Hindlimb muscle (tissue), 1 donor: ENCODE measurements at places on chromosomes 4 and X.

GRCh38 chrX:132751063-132751690, 207.3 kb downstream of the HS6ST2 start:
- peak; percentile 44 for DNase-seq

- DNase-seq: no peak
Measured at GRCh38 chr4:79255793-79256192, 70.1 kb downstream of the NAA11 start.

- no peak for DNase-seq
Measured at GRCh38 chr4:188624370-188624769, 485.1 kb downstream of the TRIML1 start.

- DNase-seq: no peak
Measured at GRCh38 chr4:104870495-104871233, 276.0 kb upstream of the TET2 start.

DNA sequence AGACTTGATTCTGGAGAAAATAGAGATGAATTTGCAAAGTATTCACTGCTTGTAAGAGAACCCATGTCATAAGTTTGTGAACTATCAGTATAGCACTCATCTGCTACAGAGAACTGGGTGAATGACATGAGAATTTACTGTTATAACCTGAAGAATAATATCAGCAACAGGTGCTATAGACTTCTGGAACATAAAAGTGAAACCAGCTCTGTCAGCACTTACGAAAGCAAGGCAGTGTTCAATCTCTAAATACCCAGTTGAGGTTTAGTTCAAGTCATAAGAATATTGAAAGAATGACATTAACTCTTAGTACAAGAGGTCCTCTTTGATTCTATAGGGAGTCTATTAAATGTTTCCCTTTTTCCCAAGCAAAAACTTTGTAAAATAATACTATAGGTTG, 232.9 kb upstream of the ANKRD50 start:
- no peak for DNase-seq

GRCh38 chrX:133417364-133417763, 2.1 kb upstream of the GPC4 start:
- DNase-seq: no peak

GRCh38 chrX:102129473-102129872, 4.0 kb downstream of the TCEAL2 start:
- no peak for DNase-seq

DNA sequence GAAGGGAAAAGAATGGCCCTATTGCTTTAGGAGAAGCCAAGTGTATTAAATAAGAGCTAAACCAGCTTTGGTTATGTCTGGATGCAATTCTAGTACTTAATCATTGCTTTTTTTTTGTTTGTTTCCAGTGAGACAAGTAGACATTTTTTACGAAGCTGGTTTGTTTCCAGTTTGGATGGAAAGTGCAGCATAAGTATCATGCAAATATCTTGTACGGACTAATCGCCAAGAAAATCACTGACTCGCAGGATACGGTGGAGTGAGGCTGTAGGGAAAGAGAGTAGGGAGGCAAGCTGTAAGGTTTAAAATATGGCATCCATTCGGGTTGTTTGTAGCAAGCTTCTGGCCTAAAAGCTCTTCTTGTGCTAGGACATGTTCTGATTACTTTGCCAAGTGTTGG, 64.8 kb downstream of the HPGD start:
- peak; percentile 69 for DNase-seq

DNA sequence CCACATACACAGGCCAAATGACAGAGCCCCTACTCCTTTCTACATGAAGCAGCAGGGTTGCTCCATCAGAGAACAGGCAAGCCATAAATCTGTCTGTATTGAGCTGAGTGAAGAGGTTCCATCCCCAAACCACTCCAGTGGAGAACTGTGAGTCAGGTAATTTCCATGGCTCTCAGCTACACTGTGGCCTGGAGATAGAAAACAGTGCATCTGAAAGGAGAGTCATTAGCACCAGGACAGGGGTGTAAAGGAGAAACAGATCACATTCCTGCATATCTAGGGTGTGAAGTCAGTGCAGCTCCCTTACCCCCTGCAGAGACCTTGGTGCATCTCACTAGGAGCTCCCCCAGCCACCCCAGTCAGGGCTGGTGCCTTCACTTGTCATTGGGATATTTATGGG, 314.7 kb downstream of the CHIC1 start:
- DNase-seq: no peak

- DNase-seq: peak; percentile 3
Measured at GRCh38 chrX:16654093-16654492, 4.1 kb downstream of the S100G start.

DNA sequence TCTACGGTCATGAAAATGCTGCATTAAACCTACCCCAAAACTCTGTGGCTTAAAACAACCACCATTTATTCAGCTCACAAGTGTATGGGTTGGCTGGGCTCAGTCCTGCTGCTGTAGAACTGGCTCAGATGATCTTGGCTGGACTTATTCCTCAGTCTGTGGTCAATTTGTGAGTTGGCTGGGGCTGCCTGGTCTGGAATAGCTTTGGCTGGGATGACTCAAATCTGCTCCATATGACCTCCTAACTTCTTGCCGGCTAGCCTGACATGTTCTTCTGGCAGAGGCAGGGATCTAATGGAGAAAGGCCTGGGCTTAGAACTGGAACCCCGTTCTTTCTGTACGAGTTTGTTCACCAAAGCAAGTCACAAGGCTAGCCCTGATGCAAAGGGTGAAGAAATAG, 71.7 kb downstream of the CFAP299 start:
- DNase-seq: peak; percentile 70

- DNase-seq: no peak
Measured at GRCh38 chr4:133081246-133081645, 67.8 kb upstream of the PCDH10 start.

GRCh38 chr4:137602436-137602835, 70.1 kb upstream of the PCDH18 start:
- peak; percentile 30 for DNase-seq

- no peak for DNase-seq
Measured at GRCh38 chrX:46635186-46635585, 61.6 kb downstream of the CHST7 start.

DNA sequence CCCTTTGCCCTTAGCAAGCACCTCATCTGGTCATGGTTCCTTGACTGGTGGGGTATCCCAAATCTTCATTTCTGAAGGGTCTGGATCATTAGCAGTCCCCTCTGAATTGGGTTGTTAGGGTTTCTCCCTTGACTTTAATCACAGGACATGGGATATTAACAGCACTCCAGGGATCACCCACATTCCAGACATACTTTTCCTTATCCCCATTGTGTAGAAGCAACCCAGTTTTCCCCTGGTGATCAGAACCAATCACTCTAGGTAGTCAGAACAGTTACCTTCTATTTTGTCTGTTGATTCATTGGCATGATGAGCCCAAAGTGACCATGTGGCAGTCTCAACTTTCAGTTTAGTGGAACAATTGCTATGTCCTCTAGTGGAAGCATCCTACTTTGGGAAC, 29.1 kb upstream of the GRSF1 start:
- DNase-seq: no peak

DNA sequence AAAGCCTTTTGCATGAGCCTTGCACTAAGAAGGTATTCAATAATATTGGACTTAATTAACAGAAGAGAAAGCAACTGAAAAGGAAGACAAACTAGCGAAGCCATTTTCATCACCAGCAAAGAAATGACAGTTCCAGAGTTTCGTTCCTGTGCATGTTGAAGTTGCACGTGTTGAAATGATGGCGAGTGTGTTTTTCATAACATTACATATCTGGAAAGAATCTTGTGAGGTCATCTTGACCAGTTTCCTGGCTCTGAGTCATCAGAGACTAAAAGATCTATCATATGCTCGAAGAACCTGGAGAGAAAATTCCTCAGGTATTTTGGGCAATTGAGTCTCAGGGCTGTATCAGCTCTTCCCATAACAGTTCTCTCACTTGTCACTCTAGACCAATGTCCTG, 106.2 kb upstream of the MAML3 start:
- DNase-seq: no peak

GRCh38 chrX:45508454-45508853, 307.8 kb upstream of the DIPK2B start:
- DNase-seq: no peak

- DNase-seq: no peak
Measured at GRCh38 chr4:10129196-10130177, 12.9 kb upstream of the WDR1 start.

GRCh38 chrX:41406201-41406600, 40.9 kb upstream of the NYX start:
- DNase-seq: no peak

DNA sequence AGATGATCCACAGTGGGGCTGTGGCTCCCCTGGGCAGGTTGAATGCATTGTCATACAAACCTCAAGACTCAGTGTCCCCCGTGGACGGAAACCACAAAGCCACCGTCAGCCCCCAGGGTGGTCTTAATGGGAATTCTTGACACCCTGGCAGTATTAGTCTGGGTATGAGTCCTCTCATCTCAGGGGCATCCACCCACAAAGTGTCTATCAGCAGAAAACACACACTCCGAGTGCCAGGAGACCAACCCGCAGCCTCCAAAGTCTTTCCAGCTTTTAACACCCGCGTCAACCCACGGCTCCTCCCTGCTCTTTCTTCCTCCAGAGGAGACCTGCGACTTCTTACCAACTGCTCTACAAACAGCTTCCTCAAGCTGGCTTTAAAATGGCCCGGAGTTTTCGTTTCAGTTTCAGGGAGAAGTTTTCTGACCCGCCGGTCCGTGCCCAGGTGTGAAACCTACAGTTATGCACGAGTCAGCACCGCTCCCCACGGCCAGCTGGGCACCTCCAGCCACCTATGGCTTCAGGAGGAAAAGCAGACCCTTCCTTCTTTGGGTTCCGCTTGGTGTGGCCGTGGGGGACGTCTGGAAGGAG, 14.4 kb upstream of the ASMTL start:
- DNase-seq: no peak

DNA sequence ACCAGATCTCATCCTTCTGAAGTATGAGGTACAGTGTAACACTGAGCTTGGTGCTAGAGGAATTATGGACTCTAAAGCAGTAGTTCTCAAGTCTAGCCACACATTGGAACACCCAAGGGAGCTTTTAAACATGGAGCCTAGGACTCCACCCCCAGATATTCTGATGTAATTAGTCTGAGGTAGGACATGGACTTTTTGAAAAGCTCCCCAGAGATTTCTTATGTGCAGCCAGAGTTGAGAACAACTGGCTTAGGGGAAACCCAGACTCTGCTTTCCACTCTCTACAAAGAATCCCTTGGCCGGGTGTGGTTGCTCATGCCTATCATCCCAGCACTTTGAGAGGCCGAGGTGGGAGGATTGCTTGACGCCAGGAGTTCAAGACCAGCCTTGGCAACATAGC, 11.6 kb upstream of the GDPD2 start:
- no peak for DNase-seq

DNA sequence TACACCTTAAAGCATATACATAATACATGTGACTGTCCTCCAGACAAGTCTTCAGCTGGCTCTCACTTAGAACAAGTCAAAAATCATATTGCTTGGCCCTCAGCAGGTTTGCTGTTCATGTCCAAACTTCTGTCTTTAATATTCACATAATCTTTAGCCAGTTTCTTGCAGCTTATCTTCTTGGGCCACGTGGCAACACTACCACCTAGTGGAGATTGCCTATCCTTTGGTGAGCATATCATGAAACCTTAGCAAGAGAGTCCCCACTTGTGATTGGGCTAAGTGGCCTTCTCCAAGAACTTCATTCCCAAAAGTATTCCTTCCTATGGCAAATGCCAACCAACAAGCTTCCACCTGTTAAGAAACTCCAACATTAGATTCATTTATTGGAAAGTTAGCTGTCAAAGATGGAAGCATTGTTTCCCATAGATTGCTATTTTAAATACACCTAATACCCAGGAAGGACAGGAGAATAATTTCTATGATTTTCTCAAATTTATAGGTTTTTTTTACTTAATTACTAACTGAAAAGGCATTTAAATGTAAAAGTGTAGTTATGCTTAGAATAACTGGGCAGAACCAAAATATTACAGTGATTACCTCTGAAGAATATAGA, 231.9 kb upstream of the INTU start:
- peak; percentile 81 for DNase-seq

DNA sequence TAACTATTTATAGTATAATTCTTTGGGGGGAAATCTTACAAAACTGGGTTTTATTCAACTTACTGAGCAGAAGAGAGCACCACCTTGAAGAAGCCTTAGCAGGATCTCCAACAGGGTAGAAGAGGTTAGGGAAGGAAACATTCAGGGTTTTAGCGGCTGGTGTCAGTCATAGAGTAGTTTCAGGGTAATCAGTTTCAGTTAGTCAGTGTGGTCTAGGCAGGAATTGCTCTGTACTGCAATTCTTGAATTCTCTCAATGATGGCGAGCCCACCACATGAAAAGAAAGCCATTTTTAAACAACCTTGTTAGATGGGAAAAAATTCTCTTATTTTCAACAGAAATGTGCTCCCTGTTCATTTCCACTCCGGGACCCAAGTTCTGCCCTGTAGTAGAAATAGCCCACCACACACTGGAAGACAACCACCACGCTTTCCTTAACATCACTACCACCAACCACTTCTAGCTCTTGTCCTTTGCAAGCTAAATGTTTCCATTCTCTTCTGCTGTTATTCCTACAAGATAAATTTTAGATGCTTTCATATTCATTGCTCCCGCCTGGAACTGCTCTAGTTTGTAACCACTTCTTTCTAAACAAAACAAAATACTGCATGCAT, 25.9 kb downstream of the COL25A1 start:
- DNase-seq: no peak

DNA sequence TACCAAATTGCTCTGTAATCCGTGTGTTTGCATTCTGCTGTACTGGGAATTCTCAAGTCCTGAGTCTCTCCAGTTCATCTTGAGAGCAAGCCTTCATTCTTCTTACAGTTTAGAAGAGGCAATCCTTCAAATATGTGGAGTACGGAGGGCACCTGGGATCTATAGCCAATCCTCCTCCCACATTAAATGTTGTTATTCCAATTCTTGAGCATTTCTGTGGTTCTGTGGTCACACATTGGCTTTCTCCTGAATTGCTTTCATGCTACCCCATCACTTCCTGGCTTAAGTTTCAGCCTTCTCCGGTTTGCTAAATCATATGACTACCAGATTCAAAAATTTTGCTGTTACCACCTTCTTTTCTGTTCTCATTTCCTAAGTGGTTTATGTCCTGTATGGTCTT, 611.1 kb downstream of the PCDH19 start:
- DNase-seq: no peak

GRCh38 chr4:102169345-102169744, 175.9 kb downstream of the SLC39A8 start:
- DNase-seq: no peak

GRCh38 chrX:9912351-9913145, 54.6 kb upstream of the CLDN34 start:
- no peak for DNase-seq

DNA sequence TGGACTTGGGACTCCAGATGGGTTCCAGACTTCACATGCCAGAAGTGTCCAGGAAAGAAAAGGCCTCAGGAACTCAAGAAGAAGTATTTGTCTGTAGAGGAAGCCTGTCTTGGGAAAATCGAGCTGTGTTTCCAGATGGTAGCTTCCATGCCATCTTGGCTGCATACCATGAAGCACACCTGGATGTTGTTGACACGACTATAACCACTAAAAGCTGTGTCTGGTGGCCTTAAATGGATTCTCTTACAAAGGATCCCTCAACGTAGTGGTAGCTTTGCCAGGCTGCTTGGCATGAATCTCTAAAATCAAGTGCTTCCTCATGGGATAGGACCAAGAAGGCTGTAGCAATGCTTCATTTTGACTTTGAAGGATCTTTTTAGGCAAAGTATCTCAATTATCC, 313.4 kb upstream of the BOD1L1 start:
- DNase-seq: no peak

- DNase-seq: no peak
Measured at GRCh38 chr4:8708401-8709021, 115.9 kb downstream of the CPZ start.
